Activated CD4-positive, alpha-beta T cell treated with anti-CD3 and anti-CD28 coated beads, Interleukin-2, Interleukin-6, amounts not matched to agents 100 ng/mL and 50 ng/mL, durations not matched to agents 16 hours and 8 hours (primary cell): ENCODE measurements at places on chromosomes 6 and 20.

GRCh38 chr6:138914701-138915100 lies 73.4 kb downstream of the REPS1 start:
- no peak for DNase-seq

- DNase-seq = no peak
Observed at GRCh38 chr6:81105998-81106397, 646.5 kb downstream of the TENT5A start.

GRCh38 chr20:57224641-57225138 lies 41.8 kb downstream of the BMP7 start:
- DNase-seq = no peak

DNA sequence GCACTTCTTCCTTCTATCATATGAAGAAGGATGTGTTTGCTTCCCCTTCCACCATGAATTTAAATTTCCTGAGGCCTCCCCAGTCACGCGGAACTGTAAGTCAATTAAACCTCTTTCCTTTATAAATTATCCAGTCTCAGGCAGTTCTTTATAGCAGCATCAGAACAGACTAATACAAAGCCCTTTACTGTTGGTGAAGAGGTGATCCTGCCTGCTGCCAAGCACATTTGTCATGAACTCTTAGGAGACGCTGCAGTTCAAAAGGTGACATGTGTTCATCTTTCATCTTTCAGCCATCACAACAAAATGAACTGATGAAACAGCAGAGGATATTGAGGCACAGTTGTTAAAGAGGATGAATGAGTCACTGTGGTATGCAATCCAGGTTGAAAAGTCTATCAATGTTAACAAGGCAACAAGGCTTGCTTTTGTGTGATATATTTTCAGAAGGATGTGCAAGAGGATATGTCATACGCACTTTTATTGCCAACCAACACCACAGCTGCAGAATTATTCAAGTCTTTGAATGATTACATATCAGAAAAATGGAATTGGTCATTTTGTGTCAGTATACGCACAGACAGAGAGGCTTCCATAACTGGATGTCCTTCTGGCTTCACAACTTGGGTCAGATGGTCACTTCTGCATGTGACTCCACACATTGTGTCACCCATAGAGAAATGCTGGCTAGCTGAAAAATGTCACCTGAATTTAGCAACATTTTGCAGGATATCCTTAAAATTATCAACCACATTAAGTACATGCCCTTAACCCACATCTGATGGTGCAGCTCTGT lies 52.4 kb upstream of the PLN start:
- peak; percentile 7 for DNase-seq

DNA sequence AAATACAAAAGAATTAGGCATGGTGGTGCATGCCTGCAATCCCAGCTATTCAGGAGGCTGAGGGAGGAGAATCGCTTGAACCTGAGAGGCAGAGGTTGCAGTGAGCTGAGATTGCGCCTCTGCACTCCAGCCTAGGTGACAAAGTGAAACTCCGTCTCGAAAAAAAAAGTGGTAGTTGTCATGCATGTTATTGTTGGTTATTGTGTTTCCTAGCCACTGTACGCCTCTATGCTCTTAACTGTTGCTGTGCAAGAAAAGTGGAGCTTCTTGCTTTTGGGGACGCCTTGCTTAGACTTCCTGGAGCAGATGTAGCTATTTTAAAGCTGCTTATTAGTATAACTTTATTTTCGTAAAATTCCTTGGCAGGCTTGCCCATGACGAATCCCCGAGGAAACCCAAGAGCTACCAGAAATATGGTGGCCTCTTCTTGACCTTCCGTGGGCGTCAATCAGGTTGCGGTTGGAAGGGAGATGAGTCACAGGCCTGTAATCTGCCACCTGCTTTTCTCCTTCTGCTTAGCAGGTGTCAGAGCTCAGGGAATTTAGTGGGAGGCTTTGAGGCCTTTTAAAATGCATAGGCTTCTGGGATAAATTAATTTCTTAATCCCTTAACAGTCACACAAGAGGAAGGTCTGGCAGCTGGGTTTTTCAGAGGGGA lies 17.3 kb downstream of the GABRR2 start:
- DNase-seq = peak; percentile 71
